ENCODE measurements at places on chromosomes 13 and 19.

- DNase-seq, result no peak
Observed at GRCh38 chr19:49520705-49521319, 7.0 kb upstream of the RCN3 start.

DNA sequence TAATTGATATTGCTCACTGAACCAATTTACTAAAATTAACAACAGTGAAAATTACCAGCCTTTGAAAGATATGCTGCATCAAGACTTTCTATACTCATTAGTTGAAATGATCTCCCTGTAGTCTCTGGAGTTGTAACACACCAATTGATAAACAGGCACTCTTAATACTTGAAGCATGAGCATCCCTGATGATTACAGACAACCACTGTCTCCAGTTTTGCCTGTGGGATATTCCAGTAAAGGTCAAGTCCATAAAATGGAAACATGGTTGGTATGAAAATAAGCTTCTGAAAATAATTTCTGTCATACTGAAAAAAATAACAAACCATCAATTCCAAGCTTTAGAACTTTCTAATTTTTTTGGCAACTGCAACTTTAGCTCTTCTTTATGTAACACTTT lies 405.8 kb downstream of the SPRY2 start:
- no peak for DNase-seq

DNA sequence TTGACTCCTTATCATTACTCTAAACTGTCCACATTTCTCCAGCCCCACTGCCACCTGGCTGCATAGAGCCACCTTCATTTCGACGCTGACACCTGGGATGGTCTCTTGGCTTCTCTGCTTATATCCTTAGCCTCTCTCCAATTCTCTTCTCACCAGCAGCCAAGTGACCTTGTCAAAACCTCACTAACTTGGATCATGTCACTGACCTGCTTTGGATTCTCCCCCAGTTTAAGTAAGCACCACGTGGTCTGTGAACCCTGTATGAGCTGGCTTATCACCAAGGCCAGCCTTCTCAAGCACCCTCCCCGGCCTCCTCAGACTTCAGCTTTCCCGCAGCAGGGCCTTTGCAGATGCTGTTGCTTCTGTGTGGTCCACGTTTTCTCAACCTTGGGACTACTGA lies 12.3 kb upstream of the GGACT start:
- no peak for DNase-seq

- DNase-seq, result no peak
Observed at GRCh38 chr13:74922963-74923362, 559.0 kb downstream of the TBC1D4 start.

- DNase-seq, result no peak
Observed at GRCh38 chr13:40496035-40496810, 170.2 kb downstream of the FOXO1 start.

All from 8988T (cell line).